Fibroblast of the conjunctiva (primary cell): ENCODE measurements at places on chromosomes 2 and 18.

GRCh38 chr18:2597639-2598038 lies 26.3 kb downstream of the NDC80 start:
- DNase-seq, result no peak

- DNase-seq, result no peak
Measured at GRCh38 chr2:241309684-241310117, 5.8 kb downstream of the HDLBP start.

GRCh38 chr18:48597110-48597509 lies 58.3 kb downstream of the CTIF start:
- DNase-seq, result no peak

DNA sequence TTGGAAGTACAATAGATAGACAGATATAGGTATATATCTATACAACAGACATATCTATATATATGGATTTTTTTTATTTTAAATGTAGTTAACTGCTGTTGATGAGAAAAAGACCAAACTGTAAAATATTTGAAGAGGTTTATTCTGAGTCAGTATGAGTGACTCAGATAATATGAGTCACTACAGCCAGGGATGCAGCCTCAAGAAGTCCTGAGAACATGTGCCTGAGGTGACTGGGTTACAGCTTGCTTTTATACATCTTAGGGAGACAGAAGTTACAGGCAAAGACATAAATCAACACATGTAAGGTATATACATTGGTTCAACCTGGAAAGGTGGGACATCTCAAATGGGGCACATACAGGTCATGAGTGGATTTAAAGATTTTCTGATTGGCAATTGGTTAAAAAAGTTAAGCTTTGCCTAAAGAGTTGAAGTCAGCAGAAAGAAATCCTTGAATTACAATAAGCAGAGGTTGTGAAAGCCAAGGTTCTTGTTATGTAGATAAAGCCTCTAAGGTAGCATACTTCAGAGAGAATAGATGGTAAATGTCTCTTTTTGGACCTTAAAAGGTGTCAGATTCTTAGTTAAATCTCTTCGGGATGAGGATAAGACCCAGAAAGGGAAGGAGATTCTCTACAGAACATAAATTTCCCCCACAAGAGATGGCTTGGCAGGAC lies 149.9 kb downstream of the RBM43 start:
- peak; percentile 39 for DNase-seq

GRCh38 chr2:9981655-9982054 lies 30.2 kb downstream of the GRHL1 start:
- DNase-seq, result no peak

DNA sequence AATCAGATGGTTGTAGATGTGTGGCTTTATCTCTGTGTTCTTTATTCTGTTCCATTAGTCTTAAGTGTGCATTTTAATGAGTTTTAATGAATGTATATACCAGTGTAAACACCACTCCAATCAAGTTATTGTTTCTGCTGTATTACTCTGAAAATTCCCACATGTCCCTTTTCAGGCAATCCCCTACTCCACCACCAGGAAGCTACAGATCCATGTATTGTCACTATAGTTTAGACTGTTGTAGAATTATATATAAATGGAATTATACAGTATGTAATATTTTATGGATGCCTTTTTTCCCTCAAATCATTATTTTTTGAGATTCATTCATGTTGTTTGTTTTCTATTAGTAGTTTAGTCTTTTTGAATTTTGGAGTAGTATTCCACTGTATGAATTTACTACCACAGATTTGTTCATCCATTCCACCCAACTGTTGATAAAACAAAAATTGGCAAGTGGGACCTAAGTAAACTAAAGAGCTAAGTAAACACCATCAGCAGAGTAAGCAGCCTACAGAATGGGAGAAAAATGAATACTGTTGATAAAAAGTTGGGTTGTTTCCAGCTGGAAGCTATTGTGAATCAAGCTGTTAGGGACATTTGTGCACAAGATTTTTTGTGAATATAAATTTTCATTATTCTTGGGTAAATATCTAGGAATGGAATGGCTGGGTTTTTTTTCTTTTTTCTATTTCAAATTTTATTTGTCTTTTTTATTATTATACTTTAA lies 262.0 kb downstream of the CAMKMT start:
- no peak for DNase-seq

DNA sequence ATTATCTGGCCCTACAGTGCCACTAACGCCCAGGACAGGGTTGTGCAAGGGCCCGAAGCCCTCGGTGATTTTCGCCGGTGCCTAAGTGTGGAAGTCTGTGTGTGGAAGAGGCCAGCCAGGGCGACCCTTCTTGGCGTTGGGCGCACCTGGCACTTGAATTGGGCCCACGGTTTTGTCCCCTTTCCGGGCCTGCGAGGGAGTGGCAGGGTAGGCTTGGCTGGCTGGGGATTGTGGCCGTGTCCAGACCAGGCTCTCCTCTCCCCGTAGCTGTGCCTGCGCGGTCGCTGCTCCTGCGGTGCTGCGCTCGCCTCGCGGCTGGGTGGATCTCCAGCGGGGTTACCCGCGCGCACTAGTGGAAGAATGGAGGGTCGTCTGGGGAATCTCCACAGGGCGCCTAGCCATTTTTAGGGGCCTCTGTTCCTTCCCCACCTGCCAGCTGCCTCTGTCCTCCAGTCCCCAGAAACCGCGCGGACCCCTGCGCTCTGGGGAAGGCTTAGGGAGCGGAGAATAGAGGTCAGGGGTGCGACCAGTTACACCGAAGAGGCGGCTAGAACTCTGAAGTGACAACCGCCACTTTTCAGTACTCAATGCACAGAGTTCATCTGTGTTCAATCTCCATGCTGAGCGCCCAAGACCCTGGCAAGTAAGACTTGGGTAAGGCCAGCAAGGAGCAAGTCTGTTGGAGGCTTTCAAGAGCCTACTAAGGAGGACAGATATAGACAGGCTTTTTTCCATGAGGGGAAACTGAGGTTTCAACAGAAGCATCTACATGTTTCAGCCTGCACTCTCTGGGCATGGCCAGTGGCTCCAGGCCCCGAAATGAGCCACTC lies 16.0 kb downstream of the EVX2 start:
- DNase-seq, result no peak

DNA sequence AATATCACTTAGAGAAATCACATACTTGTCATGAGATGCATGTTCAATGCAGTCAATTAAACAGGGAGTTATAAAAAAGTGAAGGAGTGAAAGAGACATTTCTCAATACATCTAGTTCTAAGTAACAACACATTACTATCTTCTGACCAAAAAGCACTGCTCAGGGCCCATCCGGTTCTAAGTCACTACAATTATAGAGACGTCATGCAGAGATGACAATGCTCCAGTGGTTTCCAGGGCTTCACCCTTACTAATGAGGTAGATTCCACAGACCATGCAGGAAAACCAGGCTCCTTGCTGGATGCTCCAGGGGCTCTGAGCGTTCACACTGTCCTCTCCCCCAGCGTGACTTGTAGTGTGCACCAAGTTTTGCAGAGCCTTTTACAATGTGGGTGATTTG lies 88.0 kb downstream of the FTCDNL1 start:
- DNase-seq, result no peak

DNA sequence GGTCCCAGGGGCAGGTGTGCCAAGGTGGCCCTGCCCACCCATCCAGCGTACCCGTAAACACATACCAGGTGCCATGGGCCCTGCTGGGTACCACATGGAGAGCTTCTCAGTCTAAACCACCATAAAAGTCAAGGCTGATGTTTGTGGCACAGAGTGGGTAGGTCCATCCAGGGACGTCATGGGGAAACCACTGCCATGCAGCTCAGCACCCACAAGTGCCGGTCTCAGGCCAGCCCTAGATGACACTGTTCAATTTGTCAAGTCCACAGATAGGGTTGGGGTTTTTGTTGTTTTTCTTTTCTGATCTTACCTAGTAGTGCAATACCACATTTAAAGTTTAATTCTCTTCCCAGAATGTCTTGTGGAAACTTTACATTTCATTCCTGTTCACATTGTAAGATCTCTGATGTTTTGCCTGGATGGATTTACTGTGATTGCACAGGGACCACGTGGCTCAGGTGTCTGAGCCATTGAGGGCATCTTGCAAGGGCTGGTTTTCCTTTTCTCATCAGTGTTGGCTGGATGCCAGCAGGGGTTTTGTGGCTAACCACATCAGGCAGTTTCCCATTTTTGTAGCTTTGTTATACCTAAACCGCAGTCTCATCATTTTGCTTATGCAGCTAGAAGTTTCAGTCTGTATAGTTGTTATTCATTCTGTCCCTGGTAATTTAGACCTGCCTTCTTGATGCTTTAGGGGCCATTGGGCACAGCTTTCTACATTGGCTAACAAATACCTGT lies 64.7 kb downstream of the STK25 start:
- DNase-seq, result no peak

DNA sequence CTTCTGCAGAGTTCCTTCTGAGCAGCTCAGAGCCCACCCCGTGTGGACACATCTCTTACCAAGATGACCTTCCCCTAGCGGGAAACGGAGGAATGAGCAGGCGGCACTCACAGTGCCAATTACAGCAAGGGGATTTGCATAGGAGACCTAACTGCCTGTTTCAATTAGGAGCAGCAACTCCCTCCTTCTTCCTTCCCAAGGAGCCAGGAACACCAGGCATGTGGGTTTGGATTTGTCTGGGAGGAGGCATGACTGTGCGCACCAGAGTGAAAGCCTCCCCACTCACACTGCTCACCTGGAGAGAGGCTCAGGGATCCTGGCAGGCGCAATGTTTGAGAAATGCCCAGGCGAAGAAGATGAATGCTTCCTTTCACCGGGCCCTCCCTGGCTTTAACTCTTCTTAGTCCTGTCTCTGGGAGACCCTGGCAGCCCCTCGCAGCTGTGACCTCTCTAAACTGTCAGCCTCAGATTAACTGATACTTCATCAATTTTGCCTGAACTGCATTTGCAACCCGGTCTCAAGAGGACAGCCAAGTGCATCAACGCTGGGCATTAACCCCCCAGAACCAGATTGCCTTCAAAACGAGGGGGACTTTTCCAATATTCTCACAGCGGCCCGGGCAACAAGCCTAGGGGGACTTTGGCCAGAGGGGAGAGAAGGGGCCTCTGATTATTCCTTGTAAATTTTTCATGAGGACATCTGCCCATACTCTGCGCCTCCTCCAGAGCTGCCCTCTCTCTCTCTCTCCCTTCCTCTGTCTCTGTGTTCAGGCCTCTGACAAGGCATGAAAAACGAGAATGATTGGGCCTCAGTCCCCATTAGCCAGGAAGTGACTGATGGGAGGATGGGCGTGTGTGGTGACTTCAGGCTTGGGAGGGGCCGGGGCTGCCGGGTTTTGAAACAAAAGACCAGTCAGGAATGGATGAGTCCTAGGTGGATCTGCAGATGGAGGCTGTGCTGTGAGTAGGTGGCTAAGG lies 93.8 kb downstream of the CMPK2 start:
- DNase-seq, result no peak

GRCh38 chr18:413233-413632 lies 87.3 kb downstream of the COLEC12 start:
- DNase-seq, result no peak

DNA sequence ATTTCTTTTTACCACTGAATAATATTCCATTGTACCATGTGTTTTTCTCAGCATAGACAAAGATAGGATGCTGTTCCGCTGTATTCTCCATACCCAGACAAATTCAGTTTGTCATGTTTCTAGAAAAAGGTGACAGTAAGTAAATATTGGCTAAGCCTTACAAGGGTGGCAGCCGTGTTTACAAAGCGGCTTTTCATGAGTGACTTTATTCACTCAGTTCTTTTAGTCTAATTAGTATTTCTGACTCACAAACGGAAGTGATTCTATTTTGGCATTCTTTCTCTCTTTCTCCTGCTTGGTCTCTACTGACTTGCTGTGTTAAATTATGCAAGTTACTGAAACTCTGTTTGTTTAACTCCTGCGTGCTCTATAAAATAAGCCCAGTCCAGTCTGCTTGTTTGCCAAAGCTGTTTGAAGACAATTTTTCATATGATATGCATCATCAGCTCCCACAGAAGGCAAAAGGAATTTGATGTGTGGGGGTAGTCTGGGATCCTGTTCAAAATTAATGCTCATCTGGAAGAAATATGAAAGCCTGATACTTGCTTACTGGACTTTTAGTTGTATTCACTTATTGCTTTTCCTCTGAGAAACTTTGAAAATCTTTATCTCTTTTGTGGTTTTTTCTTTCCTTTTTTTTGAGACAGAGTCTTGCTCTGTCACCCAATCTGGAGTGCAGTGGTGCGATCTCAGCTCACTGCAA lies 2.3 kb upstream of the PLEKHH2 start:
- DNase-seq, result peak; percentile 83

DNA sequence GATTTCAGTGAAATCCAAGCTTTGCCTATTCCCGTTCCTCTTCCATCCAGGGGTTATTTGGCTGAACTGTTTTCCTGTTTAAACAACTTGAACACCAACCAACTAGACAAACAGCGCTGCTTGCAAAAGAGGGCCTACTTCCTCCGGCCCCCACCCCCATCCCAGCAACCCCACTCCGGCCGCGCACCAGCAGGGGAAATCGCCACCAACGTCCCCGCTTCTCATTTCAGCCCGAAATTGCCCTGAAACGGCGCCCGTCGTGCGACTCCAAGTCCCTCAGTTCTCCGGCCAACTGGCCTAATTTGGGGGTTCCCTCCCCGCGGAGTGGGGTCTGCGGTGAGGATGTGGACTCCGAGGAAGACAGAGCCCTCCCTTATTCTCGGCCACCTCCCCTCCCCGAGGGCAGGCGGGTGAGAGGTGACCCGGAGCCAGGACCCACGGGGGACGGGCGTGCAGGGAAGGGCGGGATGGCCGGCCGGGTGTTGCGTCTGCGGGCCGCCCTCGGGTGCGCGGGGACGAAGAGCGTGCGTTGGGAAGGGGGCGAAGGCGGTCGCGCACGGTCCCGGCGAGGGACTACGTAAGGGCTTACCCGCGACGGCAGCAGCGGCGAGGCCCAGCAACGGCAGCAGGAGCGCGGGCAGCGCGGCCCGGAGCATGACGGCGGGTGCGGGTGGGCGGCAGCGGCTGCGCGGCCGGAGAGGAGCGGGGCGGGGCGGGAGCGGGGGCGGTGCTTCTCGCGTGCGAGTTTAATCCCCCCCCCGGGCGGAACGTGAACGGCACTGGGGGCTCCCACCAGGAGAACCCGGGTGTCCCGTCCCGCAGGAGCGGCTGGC lies at the start of gene CD302:
Gene CD302, minus strand, starts transcription at position 666 of the 833 bp plus-strand sequence. Its CDS starts 10 bp downstream, at position 656.
- DNase-seq, result no peak

DNA sequence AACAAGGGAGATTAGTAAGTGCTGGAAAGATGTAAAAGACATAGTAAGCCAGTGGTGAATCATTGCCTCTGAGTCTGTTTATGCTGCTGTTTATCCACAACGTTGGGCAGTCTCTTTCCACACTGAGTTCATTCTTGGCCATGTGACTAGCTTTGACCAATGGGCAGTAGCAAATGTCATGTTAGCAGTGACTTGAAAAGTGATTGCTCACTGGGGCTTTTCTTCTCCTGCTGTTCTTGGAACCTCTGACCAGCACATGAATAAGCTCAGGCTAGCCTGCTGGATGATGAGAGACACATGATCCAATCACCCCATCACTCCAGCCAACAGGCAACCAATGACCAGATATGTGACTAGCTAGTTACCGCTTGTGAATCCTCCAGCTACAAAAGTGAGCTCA lies 360.4 kb downstream of the SLC4A3 start:
- DNase-seq, result peak; percentile 66
